Cortex of kidney (tissue), 1 donor: ENCODE measurements at places on chromosomes 2 and 18.

DNA sequence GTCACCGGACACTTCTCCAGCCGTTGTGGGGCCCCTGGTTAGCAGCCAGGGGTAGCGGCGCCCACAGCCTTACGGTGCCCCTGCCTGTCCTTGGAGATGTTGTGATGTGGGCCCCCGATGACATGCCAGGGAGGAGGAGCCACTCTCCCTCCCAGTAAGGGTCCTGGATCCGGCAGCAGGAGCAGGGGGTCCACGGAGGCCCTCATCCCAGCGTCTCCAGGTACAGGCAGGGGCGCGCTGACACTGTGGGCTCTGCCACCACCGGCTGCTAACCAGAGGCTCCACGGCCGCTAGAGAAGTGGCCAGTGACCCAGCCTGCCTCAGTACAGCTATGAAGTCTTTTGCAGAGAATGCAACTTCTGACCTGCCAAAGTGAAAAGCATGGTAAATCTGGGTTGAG is 121.2 kb downstream of the SPP2 start:
- no peak for DNase-seq

DNA sequence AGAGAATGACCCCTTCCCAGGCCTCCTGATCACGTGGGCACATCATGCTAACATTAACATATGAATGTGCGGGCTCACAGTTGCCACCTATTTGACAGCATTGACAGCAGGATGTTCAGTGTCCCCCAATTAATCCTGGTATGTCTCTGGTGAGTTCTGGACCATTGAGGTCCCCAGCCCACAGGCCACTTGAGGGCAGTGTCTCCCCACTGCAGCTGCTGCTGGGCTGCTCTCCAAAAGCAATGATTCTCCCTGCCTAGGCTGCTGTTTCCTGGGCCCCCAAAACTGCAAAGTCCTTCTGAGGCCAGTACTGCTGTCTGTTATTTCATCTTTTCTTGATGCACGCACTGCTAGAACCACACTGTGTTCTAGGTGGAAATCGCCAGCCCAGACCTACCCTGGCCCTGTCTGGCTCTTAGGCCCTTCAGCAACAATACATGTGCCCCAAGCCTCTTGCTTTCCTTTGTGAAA is 52.7 kb upstream of the MAPK4 start:
- DNase-seq = no peak

GRCh38 chr18:45997700-45998151 is 30.6 kb upstream of the EPG5 start:
- no peak for DNase-seq

GRCh38 chr2:72573232-72573631 is 252.6 kb downstream of the EXOC6B start:
- DNase-seq = no peak

GRCh38 chr2:240711701-240712100 is 20.0 kb downstream of the AQP12A start:
- DNase-seq = no peak

- DNase-seq = no peak
Measured at GRCh38 chr2:109256921-109257320, 127.9 kb downstream of the SH3RF3 start.
